ENCODE measurements at places on chromosomes 1 and 21.
A peak's percentile ranks its signal among the peaks of the same experiment; 100 is the strongest.

- no peak for DNase-seq
Measured at GRCh38 chr1:180424848-180425457, 77.4 kb downstream of the ACBD6 start.

DNA sequence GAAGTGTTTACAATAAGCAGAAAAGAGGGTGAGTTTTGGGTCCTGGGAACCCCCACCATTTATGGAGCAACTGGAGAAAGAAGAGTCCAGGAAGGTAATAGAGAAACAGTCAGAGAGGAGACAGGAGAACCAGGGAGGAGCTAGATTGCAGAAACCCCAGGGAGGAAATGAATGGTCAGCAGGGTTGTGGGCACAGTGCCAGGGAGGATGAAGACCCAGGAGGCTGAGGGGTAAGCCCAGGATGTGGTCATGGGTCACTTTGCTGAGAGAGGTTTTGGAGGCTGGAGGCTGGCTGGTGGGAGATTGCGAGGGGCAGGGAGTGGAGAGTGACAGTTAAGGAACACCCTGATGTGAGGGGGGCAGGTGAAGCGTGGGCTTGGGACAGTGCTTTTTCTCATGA, 169.9 kb upstream of the CSF3R start:
- no peak for DNase-seq

DNA sequence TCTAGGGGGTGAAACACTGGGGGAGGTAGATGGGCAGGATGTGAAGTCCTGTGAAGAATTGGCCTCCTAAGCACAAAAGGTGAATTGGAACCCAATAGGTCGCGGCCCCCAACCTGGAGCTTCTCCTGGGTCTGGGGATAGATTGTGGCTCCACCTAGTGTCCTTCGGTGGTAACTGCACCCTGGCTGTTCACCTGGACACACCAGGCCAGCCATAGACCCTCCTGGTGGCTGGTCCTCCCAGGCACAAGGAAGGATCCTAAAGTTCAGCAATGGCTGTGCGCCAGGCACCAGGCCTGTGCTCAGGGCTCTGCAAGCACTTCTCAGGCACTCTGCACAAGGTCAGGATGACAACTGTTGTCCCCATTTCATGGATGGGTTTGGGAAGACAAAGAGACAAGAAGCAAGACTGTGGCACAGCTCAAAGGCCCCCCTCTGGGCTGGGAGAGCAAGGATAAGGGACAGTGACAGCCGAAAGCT, 13.5 kb downstream of the ESPN start:
- DNase-seq = peak; percentile 77

GRCh38 chr1:117828201-117828600, 101.2 kb downstream of the GDAP2 start:
- peak; percentile 75 for DNase-seq

GRCh38 chr1:94092210-94092613, 28.7 kb downstream of the ABCA4 start:
- DNase-seq = peak; percentile 39

- DNase-seq = no peak
Measured at GRCh38 chr21:15206514-15206913, 141.7 kb upstream of the NRIP1 start.

GRCh38 chr1:67817319-67817718, 15.9 kb downstream of the GNG12 start:
- DNase-seq = no peak

DNA sequence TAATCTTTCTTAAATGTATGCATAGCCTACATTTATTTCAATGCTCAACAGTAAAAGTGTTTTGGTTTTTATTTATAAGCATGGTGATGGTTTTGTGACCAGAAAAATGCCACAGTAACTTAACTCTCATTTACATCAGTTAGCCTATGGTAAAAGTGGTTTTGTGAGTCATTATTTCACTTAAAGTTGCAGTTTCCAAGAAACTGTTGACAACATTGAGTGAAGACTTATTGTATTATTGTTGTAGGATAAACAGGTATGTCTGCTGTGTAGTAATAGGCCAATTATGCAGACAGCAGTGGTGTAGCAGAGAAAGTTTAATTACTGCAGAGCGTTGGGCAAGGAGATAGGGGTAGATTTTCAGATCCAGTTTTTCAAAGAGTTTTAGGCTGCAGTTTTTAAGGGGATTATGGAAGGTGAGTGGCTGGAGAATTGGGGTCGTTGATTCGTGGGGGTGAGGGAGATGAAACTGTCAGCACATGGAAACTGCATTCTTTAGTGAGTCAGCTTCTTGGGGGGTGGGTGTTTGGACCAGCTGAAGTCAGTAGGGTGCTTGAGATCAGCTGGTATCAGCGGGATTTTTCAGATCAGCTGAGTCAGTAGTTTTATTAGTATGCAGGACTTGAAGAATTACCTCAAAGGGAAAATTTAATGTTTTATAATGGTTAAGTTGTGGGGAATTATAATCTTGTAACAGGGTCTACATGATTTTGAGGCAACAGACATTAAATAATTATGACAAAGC, 168.7 kb upstream of the FMN2 start:
- DNase-seq = no peak

GRCh38 chr1:93906480-93906879, 2.8 kb downstream of the GCLM start:
- no peak for DNase-seq

- DNase-seq = no peak
Measured at GRCh38 chr1:47784497-47784822, 212.7 kb downstream of the TRABD2B start.

- DNase-seq = peak; percentile 63
Measured at GRCh38 chr1:245682638-245683628, 528.1 kb downstream of the KIF26B start.

GRCh38 chr1:32877211-32878110, 6.7 kb upstream of the FNDC5 start:
- no peak for DNase-seq

DNA sequence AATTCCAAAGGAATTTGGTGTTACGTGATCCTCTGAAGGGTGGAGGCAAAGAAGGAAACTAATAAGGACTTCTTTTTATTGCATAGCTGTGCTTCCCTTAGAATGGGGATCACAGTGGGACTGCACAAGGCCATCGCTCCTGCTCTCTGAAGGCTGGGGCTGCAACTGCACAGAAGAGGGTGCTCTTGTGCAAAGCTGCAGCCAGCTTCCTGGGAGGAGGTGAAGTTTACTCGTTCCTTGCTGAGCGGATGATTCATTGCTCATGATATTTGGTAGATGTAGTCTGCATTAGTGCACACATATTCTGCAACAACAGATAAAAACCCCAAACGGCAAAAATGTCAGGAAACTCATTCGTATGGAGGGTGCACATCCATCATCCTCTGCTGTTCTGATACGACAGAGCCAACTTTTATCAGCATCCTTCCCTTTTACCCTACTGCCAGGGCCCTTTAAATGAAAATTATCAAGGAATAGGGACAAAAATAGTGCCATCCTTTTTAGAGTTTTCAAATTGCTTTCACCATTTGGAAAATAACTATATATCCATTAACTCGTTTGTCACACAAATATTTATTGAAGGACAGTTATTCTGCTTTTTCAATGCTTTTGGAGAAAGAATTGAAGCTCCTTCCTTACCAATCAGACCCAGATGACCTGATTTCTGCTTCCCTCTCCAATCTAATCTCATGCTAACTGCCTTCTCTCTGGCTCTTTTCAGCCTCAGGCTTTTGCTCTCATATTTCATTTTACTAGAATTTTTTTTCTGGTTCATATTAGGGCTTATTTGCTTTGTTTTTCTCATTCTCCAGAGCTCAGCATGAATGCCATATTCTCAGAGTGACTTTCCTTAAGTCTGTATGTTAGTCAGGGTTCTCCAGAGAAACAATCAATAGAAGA, 263.6 kb downstream of the DUSP10 start:
- peak; percentile 79 for DNase-seq

All from AG08395 (cell line).